CD4-positive, alpha-beta T cell (primary cell): ENCODE measurements at places on chromosomes 12 and 14. TPM values are rescaled to one million over a fixed set of nuclear protein-coding genes. Genes with fewer than 3 reads are reported as not detected.

DNA sequence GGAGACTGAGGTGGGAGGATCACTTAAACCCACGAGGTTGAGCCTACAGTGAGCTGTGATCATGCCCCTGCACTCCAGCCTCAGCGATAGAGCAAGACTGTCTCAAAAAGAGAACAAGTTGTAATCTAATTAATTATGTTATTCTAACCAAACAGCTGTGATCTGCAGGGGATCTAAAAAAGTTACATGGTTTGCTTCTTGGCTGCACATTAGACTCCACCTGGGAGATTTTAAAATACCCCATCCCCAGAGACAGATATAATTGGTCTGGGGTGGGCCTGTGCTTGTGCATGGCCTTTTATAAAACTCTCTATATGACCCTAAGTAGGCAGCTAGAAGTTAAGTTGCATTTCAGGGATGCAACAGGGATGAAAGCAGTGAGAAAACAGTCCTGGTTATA lies 76.7 kb downstream of the SCAF11 start:
- no peak overlapping the region for H3K27ac ChIP-seq
- no peaks in the 10 kb centered on the region for H3K4me1 ChIP-seq
- no peak for DNase-seq
- no peak overlapping the region for H3K4me3 ChIP-seq

GRCh38 chr14:98466807-98467206 lies 805.2 kb downstream of the BCL11B start:
- H3K4me1 ChIP-seq: no peaks in the 10 kb centered on the region
- no peak overlapping the region for H3K4me3 ChIP-seq
- no peaks in the 10 kb centered on the region for H3K27me3 ChIP-seq
- no peak for DNase-seq
- no peak overlapping the region for H3K27ac ChIP-seq

- no peak overlapping the region for H3K4me3 ChIP-seq
- H3K36me3 ChIP-seq: no peaks in the 10 kb centered on the region
- H3K27me3 ChIP-seq: no peaks in the 10 kb centered on the region
- no peak overlapping the region for H3K27ac ChIP-seq
These were observed 482.0 kb downstream of the RMST start for GRCh38 chr12:97944576-97944975.

GRCh38 chr14:54638135-54638446 lies 71.2 kb downstream of the SAMD4A start:
- no peaks in the 10 kb centered on the region for H3K36me3 ChIP-seq
- no peak overlapping the region for H3K27ac ChIP-seq
- no peak overlapping the region for H3K4me3 ChIP-seq
- DNase-seq: no peak

GRCh38 chr14:64556526-64556925 lies 6.8 kb downstream of the PPP1R36 start:
- no peaks in the 10 kb centered on the region for H3K4me1 ChIP-seq
- no peak overlapping the region for H3K4me3 ChIP-seq
- H3K27me3 ChIP-seq: no peaks in the 10 kb centered on the region
- no peak overlapping the region for H3K27ac ChIP-seq
- H3K36me3 ChIP-seq: no peaks in the 10 kb centered on the region
- DNase-seq: no peak

DNA sequence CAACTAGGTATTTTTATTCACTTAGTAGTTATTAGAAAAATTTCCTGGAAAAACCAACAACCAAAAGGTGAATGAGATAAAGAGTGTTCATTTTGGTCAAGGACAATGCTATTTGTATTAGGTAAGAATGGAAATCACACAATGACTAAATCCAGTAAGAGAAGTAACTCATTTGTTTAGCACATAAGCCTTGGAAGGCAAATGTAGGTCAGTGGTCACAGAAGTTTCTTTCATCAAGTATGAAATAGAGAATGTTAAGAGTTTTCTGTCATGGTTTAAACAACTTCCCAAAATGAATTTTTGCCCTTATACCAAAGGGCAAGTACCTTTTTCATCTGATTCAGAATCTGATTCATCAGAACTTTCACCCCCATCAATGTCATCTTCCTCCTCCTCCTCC lies 101.7 kb downstream of the KIF21A start:
- no peak overlapping the region for H3K27ac ChIP-seq
- H3K27me3 ChIP-seq: no peaks in the 10 kb centered on the region
- H3K36me3 ChIP-seq: peaks cover 2% of the 10 kb centered on the region

DNA sequence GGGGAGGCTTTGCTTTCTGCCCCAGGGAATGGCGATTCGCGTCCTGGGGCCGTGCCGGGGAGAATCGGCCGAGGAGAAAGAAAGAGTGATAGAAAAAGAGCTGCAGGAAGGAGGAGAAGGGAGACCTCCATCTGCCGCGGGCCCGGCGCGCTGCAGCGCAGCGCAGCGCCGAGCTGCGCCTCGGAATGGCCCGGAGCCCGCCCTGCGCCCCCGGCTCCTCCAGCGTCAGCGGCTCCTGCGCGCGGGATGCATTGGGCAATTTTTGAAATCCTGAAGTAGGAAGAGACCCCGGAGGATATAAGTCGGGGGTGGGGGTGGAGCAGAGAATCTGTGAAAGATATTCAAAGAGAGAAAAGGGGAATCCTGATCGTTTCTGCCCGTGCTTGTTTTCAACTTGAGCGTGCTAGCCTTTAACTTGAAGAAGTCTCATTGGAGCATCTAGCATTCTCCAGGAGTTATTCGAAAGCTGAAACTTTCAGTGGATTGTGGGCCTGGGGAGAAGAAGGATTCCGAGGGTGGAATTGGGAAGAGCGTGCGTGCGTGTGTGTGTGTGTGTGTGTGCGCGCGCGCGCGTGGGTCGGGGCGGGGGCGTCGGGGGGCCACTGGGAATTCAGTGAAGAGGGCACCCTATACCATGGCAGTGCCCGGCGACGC lies 441 bp downstream of the PDE3A start:
- no peak overlapping the region for H3K4me3 ChIP-seq
- no peaks in the 10 kb centered on the region for H3K4me1 ChIP-seq
- no peak overlapping the region for H3K27ac ChIP-seq
- DNase-seq: no peak
- no peaks in the 10 kb centered on the region for H3K36me3 ChIP-seq

DNA sequence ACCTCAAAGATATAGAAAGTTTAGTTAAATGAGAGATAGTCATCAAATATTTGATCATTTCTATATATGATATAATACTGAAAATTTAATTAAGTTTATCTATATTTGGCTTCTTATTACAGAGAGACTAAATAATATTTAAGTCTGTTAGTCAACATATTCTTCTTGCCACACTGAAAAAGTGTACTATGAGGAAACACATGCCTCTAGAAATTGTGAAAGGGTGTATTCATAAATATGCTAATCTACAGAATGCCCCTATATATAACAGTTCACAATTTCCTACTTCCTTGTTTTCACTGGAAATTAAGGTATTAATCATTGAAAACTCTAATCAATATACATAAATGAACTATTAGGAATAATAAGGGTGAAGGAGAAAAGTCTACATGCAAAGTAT lies 31.4 kb upstream of the ETV6 start:
- no peaks in the 10 kb centered on the region for H3K36me3 ChIP-seq
- no peak overlapping the region for H3K27ac ChIP-seq
- no peaks in the 10 kb centered on the region for H3K27me3 ChIP-seq

DNA sequence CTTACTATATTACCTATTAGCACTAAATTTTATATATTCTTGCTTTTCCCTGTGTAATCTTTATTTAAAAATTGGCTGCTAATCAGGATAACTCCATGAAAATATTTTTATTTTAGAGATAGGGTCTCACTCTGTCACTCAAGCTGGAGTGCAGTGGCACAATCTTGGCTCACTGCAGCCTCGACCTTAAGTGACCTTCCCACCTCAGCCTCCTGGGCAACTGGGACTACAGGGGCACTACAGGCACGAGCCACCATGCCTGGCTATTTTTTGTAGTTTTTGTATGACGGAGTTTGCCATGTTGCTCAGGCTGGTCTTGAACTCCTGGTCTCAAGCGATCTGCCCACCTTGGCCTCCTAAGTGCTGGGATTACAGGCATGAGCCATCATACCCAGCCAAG lies 32.4 kb upstream of the VCPKMT start:
- no peak for DNase-seq
- H3K4me1 ChIP-seq: no peaks in the 10 kb centered on the region
- peaks cover 32% of the 10 kb centered on the region for H3K36me3 ChIP-seq
- no peaks in the 10 kb centered on the region for H3K27me3 ChIP-seq

DNA sequence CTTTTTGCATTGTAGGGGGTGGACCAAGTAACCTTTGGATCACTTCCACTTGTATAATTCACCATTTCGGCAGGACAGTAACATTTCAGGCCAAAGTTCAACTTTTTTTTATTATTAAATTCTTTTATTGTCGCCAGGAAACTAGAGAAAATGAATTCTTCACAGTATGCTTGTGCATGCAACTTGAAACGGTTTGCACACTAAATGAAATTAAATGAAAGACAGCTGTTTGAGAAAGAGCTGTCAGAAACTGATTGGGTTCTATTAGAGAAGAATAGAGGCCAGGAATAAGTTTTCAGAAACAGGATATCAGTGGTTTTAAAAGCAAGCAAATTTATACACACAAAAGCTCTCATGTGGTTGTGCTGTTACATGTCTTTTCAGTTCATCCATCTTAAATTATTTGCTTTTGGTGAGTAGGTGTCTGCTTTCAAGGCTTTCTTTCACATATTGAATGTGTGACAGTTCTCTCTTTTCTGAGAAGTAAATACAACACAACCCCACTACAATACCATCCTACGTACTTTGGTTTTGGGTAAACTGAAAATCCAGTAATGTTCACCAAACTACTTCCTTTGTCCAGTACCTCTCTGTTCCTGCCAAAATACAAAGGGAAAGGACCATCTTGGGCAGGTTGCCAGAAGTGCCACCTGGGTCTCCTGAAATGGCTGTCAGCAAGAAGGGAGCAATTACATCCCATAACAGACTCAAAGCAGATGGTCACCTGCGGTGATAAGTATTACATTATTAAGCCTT lies 291.7 kb downstream of the RAD51B start:
- no peaks in the 10 kb centered on the region for H3K27me3 ChIP-seq
- no peak for DNase-seq
- no peaks in the 10 kb centered on the region for H3K36me3 ChIP-seq

DNA sequence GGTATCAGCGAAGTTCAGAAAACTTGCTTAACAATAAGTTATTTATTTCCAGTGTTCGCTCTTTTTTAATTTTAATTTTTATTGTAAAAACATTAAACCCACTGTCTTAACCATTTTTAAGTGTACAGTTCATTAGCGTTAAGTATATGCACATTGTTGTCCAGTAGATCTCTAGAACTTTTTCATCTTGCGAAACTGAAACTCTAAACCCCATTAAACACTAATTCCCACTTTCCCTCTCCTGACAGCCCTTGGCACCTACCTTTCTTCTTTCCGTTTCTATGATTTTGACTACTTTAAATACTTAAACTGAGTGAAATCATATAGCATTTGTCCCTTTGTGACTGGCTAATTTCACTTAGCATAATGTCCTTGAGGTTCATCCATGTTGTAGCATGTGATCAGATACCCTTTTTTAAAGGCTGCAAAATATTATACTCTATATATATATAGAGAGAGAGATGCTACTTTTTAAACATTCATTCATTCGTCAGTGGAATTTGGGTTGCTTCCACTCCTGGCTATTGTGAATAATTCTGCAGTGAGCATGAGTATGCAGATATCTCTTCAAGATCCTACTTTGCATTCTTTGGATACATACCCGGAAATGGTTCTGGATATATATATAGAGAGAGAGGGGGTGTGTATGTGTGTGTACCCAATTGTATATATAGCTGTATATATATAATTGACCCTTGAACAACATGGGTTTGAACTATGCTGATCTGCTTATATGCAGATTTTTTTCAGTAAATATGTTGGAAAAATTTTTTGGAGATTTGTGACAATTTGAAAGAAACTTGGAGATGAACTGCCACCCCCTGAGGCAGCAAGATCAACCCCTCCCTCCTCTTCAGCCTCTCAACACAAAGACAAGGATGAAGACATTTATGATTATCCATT lies 74.7 kb upstream of the EVL start:
- no peak overlapping the region for H3K27ac ChIP-seq
- H3K4me1 ChIP-seq: no peaks in the 10 kb centered on the region
- DNase-seq: no peak
- no peaks in the 10 kb centered on the region for H3K27me3 ChIP-seq
- no peak overlapping the region for H3K4me3 ChIP-seq

DNA sequence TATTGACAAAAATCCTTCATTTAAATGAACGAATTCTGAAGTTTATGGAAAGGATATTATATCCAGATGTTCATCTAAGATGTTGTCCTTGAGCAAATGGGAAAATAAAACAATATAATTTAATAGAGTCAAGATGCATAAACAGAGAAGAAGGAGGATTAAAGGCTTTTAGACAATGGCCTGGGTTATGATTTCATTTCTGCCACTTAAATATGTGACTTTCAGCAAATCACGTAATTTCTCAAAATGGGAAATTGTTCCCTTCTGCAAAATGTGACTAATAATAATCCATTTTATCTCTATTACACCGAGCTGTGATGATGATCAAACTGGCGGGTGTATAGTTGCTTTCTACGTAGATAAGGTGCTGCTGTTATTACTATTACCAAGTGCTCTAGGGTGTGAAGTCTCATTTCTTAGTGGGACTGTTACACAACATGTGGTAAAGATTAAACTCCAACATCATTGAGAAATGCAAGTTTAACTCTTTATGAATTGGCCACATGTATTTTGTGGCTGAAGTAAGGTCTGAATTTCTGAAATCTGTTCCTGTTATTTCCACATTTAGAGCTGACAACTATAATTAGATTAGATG lies 157.0 kb downstream of the MYRFL start:
- no peak overlapping the region for H3K27ac ChIP-seq
- no peaks in the 10 kb centered on the region for H3K36me3 ChIP-seq
- no peaks in the 10 kb centered on the region for H3K4me1 ChIP-seq
- no peaks in the 10 kb centered on the region for H3K27me3 ChIP-seq
- DNase-seq: no peak

- no peak overlapping the region for H3K4me3 ChIP-seq
- DNase-seq: no peak
- no peak overlapping the region for H3K27ac ChIP-seq
- peaks cover 7% of the 10 kb centered on the region for H3K27me3 ChIP-seq
- H3K36me3 ChIP-seq: no peaks in the 10 kb centered on the region
These were observed 3.8 kb upstream of the B3GNT4 start for GRCh38 chr12:122199484-122200355.

GRCh38 chr14:64788706-64789105 lies 84.5 kb downstream of the PLEKHG3 start:
- H3K27ac ChIP-seq: no peak overlapping the region
- H3K27me3 ChIP-seq: no peaks in the 10 kb centered on the region
- H3K4me1 ChIP-seq: no peaks in the 10 kb centered on the region
- no peaks in the 10 kb centered on the region for H3K36me3 ChIP-seq

- H3K27me3 ChIP-seq: no peaks in the 10 kb centered on the region
- no peak for DNase-seq
- no peak overlapping the region for H3K27ac ChIP-seq
- no peaks in the 10 kb centered on the region for H3K4me1 ChIP-seq
These were observed 36.1 kb downstream of the KCTD10 start for GRCh38 chr12:109440851-109441490.

The TAS2R8 gene
- total RNA-seq: not detected

The MYRFL gene
- not detected for total RNA-seq

The CSRP2 gene
- not detected for total RNA-seq

The MYO1A gene
- 1.0 TPM for total RNA-seq

The OR6C2 gene
- total RNA-seq: not detected

The KRR1 gene
- total RNA-seq: 148 TPM

The PYGL gene
- 0.69 TPM for total RNA-seq

The TMEM52B gene
- not detected for total RNA-seq

The CLEC9A gene
- 0.55 TPM for total RNA-seq

The EML5 gene
- 3.1 TPM for total RNA-seq

The FKBP3 gene
- 40.2 TPM for total RNA-seq

The ITGB7 gene
- total RNA-seq: 166 TPM
